H9 (cell line): ENCODE measurements at places on chromosomes 3 and 15. TPM values are rescaled to one million over a fixed set of nuclear protein-coding genes. Genes with fewer than 3 reads are reported as not detected.

GRCh38 chr3:160455846-160456245 lies 6.3 kb upstream of the TRIM59 start:
- H3K27me3 ChIP-seq: no peaks in the 10 kb centered on the region
- no peak overlapping the region for H3K27ac ChIP-seq
- no peaks in the 10 kb centered on the region for H3K36me3 ChIP-seq
- no peak overlapping the region for H3K4me3 ChIP-seq

GRCh38 chr3:47432673-47433072 lies 43.1 kb downstream of the SCAP start:
- H3K27me3 ChIP-seq: no peaks in the 10 kb centered on the region; the same call in 1 of the 2 replicates
- H3K27ac ChIP-seq: peak overlapping the region; percentile 29
- no peaks in the 10 kb centered on the region for H3K4me1 ChIP-seq
- no peak overlapping the region for H3K4me3 ChIP-seq

GOLGA8M gene
- not detected in 2 replicates for total RNA-seq

DNA sequence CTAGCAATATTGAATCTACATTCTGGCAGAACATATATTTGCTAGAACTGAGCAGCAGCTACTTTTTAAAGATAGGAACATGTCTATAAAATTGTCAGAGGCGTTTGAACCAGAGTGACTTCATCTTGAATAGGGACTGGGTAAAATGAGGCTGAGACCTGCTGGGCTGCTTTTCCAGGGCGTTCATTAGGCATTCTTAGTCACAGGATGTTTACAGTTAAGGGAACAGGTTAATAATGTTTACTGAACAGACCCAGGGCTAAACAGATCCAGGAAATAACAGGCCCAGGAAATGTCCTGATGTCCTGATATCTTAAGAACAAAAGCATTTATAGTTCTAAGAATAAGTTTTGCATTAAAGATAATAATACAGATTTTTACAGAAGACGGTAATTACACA lies 34.5 kb upstream of the B3GALNT1 start:
- peaks cover 3% of the 10 kb centered on the region; the same call in 1 of the 2 replicates for H3K36me3 ChIP-seq
- no peaks in the 10 kb centered on the region for H3K27me3 ChIP-seq
- H3K27ac ChIP-seq: no peak overlapping the region
- no peak overlapping the region for H3K4me3 ChIP-seq
- no peak for DNase-seq

DNA sequence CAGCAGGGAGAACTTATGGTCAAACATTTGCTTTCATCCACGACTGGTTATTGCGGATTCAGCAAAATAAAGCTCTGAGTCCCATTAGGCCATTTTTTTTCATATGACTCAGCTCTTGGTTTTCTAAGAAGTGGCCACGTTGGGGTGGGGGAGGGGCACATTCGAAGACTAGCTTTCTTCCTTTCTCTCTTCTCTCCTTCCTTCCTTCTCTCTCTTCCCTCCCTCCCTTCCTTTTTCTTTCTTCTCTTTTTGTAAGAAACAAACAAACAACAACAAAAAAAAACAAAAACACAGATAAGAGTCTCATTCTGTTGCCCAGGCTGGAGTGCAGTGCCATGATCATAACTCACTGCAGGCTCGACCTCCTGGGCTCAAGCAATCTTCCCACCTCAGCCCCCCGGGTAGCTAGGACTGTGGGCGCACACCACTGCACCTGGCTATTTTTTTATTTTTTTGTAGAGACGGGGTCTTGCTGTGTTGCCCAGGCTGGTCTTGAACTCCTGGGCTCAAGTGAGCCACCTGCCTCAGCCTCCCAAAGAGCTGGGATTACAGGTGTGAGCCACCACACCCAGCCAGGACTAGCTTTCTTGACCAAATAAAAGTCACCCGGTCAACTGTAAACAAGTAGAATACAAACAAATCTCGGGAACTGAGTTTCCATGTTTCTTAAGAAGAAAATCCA lies 41.6 kb downstream of the ABCC5 start:
- H3K4me3 ChIP-seq: no peak overlapping the region
- peaks cover 17% of the 10 kb centered on the region for H3K36me3 ChIP-seq
- no peaks in the 10 kb centered on the region for H3K4me1 ChIP-seq
- DNase-seq: no peak

STAB1 gene
- 0.90 and 1.5 TPM in 2 replicates for total RNA-seq

SLC2A2 gene
- not detected in 2 replicates for total RNA-seq

CEMIP gene
- total RNA-seq: 0.09 and 0.26 TPM in 2 replicates

DNA sequence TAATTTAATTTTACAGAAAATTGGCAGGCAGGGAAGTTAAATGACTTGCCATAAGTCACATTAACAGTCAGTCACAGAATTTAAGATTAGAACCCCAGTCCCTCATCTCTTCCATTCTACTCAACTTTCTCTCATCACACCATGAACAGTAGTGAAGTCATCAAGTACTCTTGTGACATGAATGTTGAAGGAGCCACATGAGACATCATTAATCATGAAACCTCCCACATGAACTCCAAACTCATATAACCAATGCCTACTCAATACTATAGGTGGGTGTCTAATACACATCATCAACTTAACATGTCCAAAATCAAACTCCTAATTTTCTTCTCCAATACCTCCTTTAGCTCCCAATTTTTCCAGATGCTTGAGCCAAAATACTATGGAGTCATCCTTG lies 19.5 kb downstream of the PHC3 start:
- no peak overlapping the region for H3K4me3 ChIP-seq
- peaks cover 47% of the 10 kb centered on the region for H3K36me3 ChIP-seq
- H3K27me3 ChIP-seq: no peaks in the 10 kb centered on the region
- no peak for DNase-seq
- no peak overlapping the region for H3K27ac ChIP-seq

DNA sequence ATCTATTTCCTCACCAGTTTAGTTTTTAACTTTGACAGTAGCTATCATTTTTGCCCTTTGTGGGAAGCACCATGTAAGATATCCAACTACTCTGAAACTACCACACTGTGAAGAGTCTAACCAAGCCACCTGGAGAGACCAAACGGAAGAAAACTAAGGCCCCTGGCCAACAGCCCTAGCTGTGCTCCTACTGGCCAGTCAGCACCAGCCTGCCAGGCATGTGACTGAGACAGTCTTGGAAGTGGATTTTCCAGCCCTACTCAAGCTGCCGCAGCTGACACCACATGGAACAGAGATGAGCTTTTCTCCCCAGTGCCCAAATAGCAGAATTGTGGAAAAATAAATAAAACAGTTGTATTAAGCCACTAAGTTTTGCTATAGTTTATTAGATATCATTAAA lies 2.9 kb upstream of the TBC1D5 start:
- no peak for DNase-seq
- no peak overlapping the region for H3K27ac ChIP-seq
- peaks cover 4% of the 10 kb centered on the region for H3K4me1 ChIP-seq
- H3K4me3 ChIP-seq: no peak overlapping the region
- no peaks in the 10 kb centered on the region for H3K36me3 ChIP-seq

- no peak overlapping the region for H3K27ac ChIP-seq
- no peaks in the 10 kb centered on the region for H3K36me3 ChIP-seq
- H3K27me3 ChIP-seq: no peaks in the 10 kb centered on the region
- H3K4me3 ChIP-seq: no peak overlapping the region
- no peak for DNase-seq
- no peaks in the 10 kb centered on the region for H3K4me1 ChIP-seq
Measured at GRCh38 chr3:197317250-197317963, 19.0 kb upstream of the DLG1 start.

DNA sequence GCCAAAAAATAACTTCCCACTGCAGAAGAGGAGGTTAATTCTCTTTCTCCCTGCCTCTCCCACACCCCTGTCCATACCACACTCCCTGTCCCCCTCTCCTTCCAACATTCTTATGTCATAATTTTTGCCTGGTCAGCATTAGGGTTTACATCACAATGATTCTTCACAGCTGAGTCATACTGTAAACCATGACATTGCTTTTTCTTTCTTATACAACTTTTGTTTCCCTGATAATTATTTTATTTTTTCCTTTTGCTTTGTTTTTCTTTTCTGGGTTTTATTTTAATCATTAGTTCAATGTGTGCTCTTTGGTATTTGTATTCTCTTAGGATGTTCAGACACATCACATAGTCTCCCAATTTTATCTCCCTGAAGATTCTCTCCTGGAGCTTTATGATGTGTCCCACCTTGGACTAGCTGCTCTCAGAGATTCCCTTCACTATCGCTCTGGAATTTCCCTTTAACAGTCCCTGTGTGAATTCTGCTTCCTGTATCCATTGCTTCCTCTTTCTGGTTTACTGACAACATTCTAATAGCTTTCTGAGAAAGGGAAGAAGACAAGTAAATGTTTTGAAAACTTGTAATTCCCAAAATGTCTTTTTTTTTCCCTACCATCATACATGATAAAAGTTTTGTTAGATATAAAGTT lies 70.7 kb downstream of the SOX2 start:
- H3K36me3 ChIP-seq: no peaks in the 10 kb centered on the region
- no peaks in the 10 kb centered on the region for H3K27me3 ChIP-seq
- no peak overlapping the region for H3K4me3 ChIP-seq
- no peaks in the 10 kb centered on the region; the same call in 1 of the 2 replicates for H3K4me1 ChIP-seq
- DNase-seq: no peak
- H3K27ac ChIP-seq: no peak overlapping the region

DNA sequence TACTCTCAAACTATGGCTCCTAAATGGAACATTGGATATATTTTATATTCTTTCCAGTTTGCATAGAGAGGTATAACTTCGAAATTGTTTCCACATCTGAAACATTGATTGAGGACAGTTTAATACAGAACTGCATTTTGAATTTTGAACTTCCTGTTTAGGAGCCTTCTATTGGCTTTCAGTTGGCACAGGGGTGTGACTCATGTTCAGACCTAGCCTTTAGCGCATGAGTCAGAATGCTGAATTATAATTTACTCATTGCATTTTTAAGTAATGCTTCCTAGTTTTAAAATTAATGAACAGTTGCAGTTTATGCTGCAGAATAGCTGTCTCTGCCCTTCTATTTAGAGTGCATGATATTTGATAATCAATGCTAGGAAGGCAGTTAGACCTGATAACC lies 751.7 kb downstream of the CADM2 start:
- no peaks in the 10 kb centered on the region for H3K36me3 ChIP-seq
- DNase-seq: no peak
- no peaks in the 10 kb centered on the region for H3K4me1 ChIP-seq
- no peaks in the 10 kb centered on the region for H3K27me3 ChIP-seq
- H3K4me3 ChIP-seq: no peak overlapping the region

GRCh38 chr15:66123799-66124198 lies 129.8 kb downstream of the MEGF11 start:
- H3K27me3 ChIP-seq: no peaks in the 10 kb centered on the region
- H3K27ac ChIP-seq: no peak overlapping the region
- no peaks in the 10 kb centered on the region for H3K36me3 ChIP-seq
- no peaks in the 10 kb centered on the region; the same call in 1 of the 2 replicates for H3K4me1 ChIP-seq

SMC4 gene
- total RNA-seq: 120 and 130 TPM in 2 replicates

GOLGA6B gene
- total RNA-seq: 0.33 and 0.75 TPM in 2 replicates

CHRM5 gene
- not detected in 2 replicates for total RNA-seq
